ENCODE measurements at places on chromosomes 16 and 17.

GRCh38 chr16:57998486-57998885 is 2.0 kb downstream of the ZNF319 start:
- no peak overlapping the region for H3K4me3 ChIP-seq
- H3K27ac ChIP-seq = no peak overlapping the region
- H3K36me3 ChIP-seq = peaks cover 25% of the 10 kb centered on the region
- H3K27me3 ChIP-seq = no peaks in the 10 kb centered on the region
- DNase-seq = peak; percentile 76

DNA sequence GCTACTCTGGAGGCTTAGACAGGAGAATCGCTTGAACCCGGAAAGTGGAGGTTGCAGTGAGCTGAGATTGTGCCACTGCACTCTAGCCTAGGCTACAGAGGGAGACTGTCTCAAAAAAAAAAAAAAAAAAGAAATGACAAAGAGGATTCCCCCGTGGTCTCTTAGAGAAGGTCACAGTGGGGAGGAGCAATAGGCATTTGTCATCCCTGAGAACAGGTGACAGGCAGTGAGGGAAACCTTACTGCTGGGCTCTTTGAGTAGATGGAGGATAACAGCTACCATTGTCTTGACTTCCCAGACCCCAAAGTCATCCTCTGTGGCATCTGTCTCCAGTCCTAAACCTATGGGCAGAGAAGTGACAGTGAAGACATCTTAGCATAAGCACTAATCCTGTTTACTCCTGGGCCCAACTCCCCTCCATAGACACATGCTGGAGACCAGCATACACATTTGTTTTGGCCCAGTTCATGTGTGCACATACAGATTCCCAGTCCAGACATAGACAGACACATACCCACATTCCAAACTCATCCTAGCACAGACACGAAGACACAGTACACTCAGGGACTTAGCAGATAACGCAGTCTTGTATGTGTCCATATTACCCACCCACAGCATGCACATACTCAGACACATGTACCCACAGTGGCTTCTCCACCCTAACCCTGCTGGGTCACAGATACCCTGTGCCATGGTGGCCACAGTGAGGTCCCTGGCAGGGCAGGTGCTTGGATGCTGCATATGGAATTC is 2.7 kb downstream of the ESRP2 start:
- no peak for DNase-seq
- no peaks in the 10 kb centered on the region for H3K27me3 ChIP-seq
- H3K4me1 ChIP-seq = peaks cover 26% of the 10 kb centered on the region
- H3K4me3 ChIP-seq = no peak overlapping the region

GRCh38 chr17:57480438-57481196 is 224.3 kb downstream of the MSI2 start:
- H3K36me3 ChIP-seq = peaks cover 2% of the 10 kb centered on the region
- peaks cover 47% of the 10 kb centered on the region for H3K4me1 ChIP-seq
- no peaks in the 10 kb centered on the region for H3K27me3 ChIP-seq
- H3K27ac ChIP-seq = peak overlapping the region; percentile 54
- peak; percentile 86 for DNase-seq

DNA sequence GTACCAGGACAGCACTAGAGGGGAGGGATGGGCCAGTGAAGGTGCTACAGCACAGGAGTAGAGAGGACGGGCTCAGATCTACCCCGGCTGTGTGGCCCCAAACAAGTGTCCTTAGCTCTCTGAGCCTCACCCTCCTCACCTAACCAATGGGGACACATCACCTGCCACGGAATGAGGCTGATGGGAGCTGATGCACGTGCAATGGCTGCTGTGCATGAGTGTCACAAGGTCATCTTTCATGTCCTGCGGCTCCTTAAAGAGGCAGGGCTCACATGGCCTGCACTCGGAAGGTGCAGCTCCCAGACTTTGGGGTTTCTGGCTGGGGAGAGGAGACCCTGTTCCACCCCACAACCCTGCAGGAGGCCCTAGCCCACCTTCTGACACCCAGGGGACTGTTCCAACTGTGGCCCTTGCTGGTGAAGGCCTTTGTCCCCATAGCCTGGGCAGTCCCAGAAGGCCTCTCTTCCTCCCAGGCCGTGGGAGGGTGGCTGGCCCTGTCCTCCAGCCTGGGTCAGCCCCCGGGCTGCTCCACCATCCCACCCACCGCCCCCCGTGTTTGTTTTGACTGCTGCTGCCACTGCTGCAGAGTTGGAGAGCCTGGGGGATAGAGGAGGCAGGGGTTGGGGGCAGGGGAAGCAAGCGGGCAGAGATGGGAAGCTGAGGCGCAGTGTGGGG is 10.5 kb downstream of the HAP1 start:
- H3K4me1 ChIP-seq = no peaks in the 10 kb centered on the region
- no peaks in the 10 kb centered on the region for H3K36me3 ChIP-seq
- DNase-seq = no peak
- H3K4me3 ChIP-seq = no peak overlapping the region

GRCh38 chr16:72985148-72985941 is 62.6 kb downstream of the ZFHX3 start:
- H3K36me3 ChIP-seq = no peaks in the 10 kb centered on the region
- H3K27ac ChIP-seq = no peak overlapping the region
- DNase-seq = peak; percentile 35
- peaks cover 28% of the 10 kb centered on the region for H3K4me1 ChIP-seq

DNA sequence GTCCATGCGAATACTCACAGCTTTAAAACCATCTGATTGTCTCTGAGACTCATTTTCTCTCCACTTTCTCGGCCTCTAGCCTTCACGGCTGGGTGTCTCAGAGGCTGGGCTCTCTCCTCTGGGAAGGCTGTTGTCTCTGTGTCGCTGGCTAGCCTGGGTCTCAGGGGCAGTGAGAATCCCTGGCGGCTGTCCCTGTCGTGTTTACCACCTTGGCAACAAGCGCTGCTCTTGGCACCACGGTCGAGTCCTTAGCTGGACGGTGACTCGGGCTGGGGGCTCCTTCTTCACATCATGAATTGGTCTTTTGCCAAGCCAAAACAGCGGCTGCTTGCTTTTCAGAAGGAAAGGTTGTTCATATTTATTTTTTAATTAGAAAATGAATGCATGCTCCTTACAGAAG is 81.1 kb downstream of the MSI2 start:
- no peak overlapping the region for H3K27ac ChIP-seq
- peaks cover 10% of the 10 kb centered on the region for H3K36me3 ChIP-seq
- H3K4me3 ChIP-seq = no peak overlapping the region
- no peaks in the 10 kb centered on the region for H3K4me1 ChIP-seq
- no peak for DNase-seq

DNA sequence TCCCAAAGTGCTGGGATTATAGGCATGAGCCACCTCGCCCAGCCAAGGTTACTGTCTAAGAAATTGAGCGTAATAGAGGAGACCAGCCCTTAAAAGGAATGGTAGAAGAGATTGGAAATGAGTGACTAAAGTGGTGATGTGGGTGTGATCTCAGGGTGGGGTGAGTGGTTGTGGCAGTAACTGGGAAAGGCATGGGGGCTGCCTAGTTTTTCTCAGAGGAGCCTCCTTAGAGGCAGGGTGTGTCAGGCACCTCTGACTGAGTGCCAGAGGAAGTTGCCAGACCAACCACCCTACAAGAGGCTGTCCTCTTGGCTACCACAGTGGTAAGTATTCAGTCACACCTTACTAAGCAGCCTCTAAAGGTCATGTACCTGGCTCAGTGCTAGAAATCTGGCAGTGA is 8.9 kb downstream of the DUS2 start:
- no peak overlapping the region for H3K27ac ChIP-seq
- no peak overlapping the region for H3K4me3 ChIP-seq
- no peaks in the 10 kb centered on the region for H3K27me3 ChIP-seq
- no peak for DNase-seq
- no peaks in the 10 kb centered on the region for H3K36me3 ChIP-seq

- peaks cover 73% of the 10 kb centered on the region for H3K36me3 ChIP-seq
- DNase-seq = no peak
Measured at GRCh38 chr17:7317161-7317803, 2.1 kb upstream of the GPS2 start.

GRCh38 chr17:28534740-28535375 is 17.6 kb downstream of the UNC119 start:
- H3K4me1 ChIP-seq = no peaks in the 10 kb centered on the region
- no peak overlapping the region for H3K27ac ChIP-seq
- no peak for DNase-seq

- H3K27me3 ChIP-seq = no peaks in the 10 kb centered on the region
- no peak overlapping the region for H3K27ac ChIP-seq
- H3K36me3 ChIP-seq = no peaks in the 10 kb centered on the region
- H3K4me3 ChIP-seq = no peak overlapping the region
- no peaks in the 10 kb centered on the region for H3K4me1 ChIP-seq
Measured at GRCh38 chr17:79294459-79295071, 219.9 kb downstream of the ENGASE start.
